ENCODE measurements at places on chromosomes 2 and 18.
A peak's percentile ranks its signal among the peaks of the same experiment; 100 is the strongest.

GRCh38 chr2:24054366-24055010, 4.9 kb downstream of the FKBP1B start:
- no peak for DNase-seq

DNA sequence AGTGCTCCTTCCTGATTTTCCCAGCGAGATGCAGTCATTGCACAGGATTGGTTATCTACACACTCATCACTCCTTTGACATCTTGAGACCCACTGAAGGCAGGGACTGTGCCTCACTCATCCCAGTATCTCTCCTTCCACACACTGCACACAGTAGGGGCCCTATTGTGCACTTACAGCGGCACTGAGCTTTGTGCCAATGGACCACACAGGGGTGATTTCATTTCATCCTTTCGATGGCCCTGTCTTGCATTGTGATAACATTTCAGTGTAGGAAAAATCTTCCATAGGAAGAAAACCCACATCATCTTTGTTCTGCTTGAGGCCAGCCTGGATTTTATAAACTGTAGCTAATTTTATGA, 11.0 kb upstream of the LRRFIP1 start:
- no peak for DNase-seq

- peak; percentile 22 for DNase-seq
These were observed 50.7 kb upstream of the HNRNPA3 start for GRCh38 chr2:177161741-177162460.

DNA sequence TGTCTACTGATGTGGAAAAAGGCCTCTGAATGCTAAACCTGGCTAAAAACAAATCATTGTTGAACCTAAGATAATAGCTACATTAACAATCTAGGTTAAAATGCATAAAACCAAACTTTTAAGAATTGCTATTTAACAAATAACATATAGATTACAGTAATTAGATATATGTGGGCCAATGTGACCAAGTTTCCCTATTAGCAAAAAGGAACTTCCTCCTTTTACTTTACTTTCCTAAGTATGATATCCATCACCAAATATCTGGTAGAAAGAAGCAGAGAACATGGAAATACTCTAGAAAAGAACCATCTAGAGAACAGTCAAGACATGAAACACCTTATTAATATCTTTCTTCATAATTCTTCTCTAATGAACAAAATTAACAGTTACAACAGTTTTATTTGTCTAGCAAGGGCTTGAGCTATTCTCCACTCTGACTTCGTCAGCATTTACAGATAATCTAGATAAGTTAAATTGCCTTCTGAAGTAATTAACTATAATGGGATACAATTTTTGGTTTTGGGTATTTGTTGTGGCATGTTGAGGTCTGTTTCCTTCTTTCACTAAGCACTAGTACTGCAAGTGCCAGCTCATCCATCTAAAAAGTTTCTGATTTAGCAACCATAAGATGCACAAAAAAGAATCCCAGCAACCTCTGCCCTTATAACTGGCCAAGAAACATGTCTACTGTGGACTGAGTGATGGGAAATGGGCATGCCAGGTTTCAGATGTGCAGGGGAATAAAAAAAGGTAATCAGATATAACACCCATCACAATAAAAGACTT, 53.3 kb downstream of the MEMO1 start:
- DNase-seq, result no peak

DNA sequence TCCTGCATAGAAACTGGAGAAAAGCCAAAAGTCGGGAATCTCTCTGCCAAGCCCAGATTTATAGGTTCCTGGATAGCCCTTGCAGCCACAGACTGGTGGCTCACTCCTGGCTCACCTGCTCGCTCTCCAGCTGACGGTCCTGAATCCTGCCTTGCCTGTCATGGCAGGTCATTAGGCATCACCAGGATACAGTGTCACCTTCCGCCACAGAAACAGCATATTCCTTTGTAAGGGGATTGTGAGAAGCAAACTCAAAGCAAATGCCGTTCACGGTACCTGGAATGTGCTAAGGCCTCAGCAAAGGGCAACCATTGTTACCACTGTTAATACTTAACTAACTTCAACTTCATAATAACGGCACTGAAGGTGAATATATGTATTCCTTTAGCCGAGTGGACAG, 57.1 kb upstream of the GPR45 start:
- no peak for DNase-seq

DNA sequence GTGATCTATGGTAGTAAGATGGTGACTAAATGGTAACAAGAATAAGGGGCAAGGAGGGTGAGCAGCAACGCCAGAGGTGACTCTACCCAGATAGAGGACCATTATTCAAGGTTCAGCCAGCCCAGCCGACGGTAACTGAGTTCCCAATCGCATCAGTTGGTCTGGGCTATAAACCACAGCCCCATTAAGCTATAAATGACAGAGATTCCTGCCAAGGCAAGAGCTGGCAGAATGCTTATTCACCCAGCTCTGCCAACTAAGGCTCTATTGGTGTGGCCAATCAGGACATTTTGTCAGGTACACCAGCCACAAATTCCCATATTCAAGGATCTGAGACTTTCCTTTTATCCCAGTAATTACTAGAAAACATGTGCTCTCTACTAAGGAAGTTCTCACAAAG, 3.6 kb downstream of the CHN1 start:
- no peak for DNase-seq

DNA sequence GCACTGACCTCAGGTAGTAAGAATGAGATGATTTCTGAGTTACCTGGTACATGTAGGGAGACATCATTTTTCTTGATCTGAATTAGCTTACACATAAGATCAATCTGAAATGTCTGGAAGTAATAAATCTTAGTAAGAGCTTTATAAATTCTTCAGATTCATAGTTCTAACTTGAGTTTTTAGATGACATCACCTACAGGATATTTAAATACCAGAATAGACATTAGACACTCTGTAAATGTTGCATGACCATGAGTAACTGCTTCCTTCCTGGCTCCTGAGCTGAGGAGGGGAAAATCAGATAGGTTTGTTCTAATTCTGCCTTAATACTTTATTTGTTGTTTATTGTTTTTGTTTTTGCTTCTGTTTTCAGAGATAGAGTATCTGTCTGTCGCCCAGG, 181.8 kb downstream of the PHLPP1 start:
- no peak for DNase-seq

- DNase-seq, result no peak
These were observed 57.9 kb downstream of the TNS1 start for GRCh38 chr2:217944923-217945322.

All from activated CD4-positive, alpha-beta T cell treated with anti-CD3 and anti-CD28 coated beads for 36 hours (primary cell).